Psoas muscle (tissue), 8 donors: ENCODE measurements at places on chromosomes 6 and 20. TPM values are rescaled to one million over a fixed set of nuclear protein-coding genes. Genes with fewer than 3 reads are reported as not detected.

Gene EEF1A2
- total RNA-seq = 2,020 TPM

Gene NRSN1
- not detected for total RNA-seq

GRCh38 chr20:13870170-13870748 lies 85.4 kb downstream of the NDUFAF5 start:
- no peak for DNase-seq

DNA sequence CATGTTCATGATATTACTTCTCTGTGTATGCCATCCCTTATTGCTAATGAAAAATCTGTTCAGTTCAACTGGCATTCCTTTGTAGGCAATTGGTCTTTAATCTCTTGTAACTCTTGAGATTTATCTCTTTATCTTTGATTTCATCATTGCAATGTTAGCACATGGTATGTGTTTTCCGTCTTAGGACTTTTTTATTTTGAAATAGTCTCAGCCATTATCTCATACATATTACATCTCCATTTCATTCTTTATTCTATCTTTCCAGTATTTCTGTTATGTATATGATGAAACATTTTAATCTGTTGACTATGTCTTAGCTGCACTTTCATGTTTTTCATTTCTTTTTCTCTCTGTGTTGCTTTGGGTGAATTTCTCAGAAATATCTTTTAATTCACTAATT lies 58.1 kb downstream of the VSTM2L start:
- no peak for DNase-seq

DNA sequence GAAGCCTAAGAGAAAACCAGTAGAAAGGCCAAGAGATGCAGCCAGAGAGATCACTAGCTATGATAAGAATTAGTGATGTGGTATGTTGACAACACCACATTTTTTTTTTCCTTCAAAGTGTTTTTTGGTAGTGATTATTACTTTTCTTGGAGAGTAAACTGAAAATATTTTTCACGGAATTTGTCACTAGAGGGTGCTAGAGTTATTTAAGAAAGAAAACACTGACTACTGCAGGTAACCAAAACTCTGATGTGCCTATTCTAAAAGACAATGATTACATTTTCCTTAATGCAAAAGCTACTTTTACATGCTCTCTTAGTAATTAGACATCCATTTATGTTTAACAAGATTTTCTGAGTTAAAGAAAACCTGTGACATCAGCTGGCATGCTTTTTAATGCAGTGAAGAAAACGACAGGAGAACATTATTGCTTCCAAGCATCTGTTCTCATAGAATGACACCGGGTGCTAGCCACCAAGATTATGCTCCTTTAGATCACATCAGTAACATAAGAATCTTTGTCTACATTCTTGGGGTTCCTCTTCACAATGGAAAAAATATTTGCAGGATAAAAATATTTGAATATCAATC lies 28.8 kb downstream of the RWDD2A start:
- DNase-seq = no peak

DNA sequence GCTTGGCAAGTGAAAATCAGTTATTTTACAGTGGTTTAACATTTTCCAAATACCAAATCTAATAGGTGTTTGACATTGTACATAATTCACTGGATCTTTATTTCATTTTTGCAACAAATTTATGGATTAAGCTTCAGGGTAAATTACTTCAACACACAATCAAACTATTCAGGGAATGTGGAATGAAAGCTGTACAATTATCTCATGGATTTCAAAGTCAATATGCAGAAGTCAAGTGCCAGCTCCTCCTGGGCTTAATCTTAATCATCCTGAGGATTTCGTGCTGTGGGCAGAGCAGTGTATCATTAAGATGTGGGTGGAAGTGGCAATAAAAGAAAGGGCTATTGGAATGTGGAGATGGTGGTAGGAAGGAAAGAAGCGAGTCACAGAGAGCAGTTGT lies 548.8 kb downstream of the COL12A1 start:
- DNase-seq = no peak
